ENCODE measurements at places on chromosomes 5 and 9.

DNA sequence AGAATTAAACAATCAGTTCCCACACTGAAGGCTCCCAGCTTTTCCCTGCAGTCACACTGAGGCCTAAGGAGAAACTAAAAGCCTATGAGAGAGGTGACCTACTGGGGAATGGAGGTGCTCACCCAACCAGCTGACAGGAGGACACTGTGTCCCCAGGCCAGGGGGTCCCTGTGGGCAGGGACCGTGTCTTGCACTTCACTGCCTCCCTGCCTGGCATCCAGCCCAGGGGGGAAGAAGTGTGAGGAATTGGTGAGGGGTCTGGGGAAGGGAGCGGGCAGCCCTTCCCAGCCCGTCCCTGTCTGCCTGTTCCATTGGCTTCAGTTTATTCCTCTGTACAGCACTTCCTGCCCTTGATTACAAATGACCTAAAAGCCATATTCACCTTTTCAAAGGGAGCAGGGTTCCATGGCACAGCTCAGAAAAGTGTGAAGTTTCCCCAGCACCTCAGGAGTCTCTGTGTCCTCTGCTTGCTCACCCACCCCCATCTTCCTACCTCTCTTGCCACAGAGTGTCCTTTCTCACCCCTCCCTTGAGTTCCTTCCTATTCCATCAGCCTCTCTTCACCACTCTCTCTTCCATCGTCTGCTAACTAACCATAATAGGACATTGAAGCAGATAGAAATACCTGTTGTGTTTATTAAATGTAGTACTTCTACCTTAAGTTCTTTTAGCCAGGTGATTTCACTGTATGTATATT lies 12.9 kb downstream of the OTULINL start:
- no peak for DNase-seq

DNA sequence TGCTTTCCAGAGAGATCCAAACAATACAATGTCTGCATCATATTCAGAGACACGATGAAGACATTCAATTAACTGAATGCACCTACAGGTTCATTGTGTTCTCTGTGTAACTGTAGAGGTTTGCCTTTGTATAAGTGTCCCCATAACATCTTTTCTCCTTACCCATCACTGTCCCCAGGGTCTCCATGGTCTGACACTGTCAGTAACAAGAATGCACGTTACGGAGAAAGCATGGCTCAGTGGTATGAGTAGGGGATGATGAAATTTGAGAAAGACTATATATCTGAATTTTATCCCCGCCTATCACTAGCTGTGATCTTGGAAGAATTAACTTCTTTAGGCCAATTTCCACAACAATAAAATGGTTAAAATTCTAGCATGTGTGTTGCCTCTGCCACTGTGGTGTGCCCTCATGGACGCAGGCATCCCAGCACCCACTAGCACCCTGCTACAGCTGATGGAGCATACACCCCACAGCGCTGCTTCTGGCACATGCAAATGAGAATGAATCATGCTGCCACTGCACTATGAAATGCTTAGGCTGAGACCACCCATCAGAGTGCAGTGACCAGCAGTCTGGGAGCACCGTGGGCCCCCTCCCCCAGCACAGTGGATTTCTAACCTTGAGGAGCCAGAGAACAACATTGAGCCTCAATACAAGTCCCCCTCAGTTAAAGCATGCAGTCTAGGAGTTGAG lies 54.3 kb downstream of the RGMB start:
- no peak for DNase-seq

DNA sequence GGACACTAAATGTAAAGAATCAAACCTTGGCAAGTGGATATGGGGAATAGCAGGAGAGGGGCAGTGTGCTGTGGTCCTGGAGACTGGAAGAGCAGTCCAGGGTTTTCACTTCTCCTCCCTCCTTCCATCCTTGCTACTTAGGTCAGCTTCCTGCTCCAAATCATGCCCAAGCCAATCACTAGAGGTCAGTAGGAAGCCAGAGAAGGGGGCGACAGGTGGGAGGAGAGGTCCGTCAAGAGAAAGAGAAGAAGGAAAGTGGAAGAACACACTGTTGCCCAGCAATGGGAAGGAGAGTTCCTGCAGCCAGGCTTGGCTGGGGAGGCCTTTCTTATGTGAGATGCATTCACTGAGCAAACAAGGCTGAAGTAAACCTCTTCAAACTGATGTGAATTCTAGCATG lies 289.6 kb downstream of the DTWD2 start:
- DNase-seq = no peak

- DNase-seq = no peak
These were observed 8.5 kb upstream of the INIP start for GRCh38 chr9:112726428-112726827.

GRCh38 chr5:162323466-162323865 lies 255.9 kb downstream of the GABRG2 start:
- no peak for DNase-seq

- DNase-seq = peak; percentile 29
These were observed 87.5 kb upstream of the SSBP2 start for GRCh38 chr5:81838307-81838906.

DNA sequence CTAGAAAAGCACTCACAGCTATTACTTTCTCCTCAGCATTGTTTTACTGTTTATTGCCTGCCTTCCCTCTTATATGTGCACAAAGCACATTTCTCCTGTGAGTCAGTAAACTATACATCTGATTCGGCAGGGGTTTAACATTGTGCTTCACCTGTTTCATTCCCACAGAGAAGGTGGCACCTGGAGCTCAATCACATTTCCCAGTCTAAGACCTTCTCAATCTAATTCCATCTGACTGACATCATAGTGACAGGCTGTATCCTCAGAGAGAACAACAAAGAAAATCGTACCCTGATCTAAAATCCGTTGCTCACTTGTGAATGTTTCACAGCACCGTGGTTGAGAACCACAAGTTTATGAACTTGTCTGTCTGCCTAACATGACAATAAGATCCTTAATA lies 92.4 kb upstream of the CAST start:
- no peak for DNase-seq

- no peak for DNase-seq
These were observed 151.0 kb downstream of the GCNT1 start for GRCh38 chr9:76610011-76610352.

DNA sequence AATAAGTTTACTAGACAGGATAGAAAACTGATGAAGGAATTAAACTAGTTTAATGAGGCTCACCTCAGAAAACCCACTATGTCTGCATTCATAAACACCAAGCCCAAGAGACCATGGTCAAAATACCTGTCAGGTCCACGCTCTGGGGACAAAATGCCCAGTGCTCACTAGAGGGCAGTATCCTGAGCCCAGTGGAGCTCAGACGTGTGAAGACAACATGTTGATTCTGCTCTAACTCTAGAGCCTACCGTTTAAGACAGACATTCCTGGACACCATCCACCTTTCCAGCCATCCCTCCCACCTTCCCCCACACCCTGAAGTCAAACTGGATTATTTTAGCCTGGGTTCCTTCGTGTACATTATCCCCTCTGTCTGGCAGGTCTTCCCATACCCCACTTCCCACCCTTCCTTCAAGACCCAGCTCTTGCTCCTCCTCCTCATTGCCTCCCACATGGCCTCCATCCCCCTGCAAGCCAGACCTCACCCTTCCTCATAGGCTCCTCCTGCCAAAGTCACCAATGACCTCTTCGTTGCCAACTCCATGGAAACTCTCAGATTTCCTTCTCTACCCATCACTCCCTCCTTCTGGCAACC lies 142.3 kb upstream of the FSTL4 start:
- DNase-seq = no peak

DNA sequence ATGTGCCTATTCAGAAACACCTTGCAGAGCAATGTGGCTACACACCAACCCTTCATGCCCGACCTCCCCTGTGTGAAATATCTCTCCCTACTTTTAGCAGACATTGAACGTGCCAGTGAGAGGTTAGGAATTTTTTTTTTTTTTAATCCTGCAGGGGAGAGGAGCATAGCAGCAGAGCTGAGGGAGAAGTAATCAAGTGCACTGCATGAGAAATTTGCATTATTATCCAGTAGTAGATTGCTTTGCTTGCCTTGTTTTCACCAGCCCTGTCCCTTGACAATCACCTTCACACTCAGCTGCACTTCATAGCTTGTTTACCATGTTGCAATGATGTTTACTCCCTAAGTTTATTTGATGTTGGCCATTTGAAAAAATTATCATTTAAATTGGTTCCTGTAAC lies 489.6 kb upstream of the ZNF608 start:
- no peak for DNase-seq

DNA sequence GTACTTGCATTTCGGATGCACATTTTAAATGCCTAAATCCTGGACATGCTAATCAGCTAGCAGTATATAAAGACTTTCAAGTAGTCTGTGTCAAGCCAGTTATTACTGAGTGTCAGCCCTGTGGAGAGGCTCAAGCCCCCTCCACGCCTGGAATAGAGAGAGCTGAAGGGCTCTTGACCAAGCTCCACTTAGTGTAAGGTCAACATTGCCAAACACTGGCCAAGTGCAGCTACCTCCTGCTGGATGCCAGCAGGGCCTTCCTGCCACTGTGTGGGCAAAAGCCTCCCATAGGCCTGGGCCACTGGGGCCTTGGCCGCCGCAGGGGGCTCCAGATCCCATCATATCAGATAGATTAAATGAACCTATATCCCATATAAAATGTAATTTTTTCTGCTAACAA lies 239.4 kb upstream of the PANK3 start:
- DNase-seq = no peak

DNA sequence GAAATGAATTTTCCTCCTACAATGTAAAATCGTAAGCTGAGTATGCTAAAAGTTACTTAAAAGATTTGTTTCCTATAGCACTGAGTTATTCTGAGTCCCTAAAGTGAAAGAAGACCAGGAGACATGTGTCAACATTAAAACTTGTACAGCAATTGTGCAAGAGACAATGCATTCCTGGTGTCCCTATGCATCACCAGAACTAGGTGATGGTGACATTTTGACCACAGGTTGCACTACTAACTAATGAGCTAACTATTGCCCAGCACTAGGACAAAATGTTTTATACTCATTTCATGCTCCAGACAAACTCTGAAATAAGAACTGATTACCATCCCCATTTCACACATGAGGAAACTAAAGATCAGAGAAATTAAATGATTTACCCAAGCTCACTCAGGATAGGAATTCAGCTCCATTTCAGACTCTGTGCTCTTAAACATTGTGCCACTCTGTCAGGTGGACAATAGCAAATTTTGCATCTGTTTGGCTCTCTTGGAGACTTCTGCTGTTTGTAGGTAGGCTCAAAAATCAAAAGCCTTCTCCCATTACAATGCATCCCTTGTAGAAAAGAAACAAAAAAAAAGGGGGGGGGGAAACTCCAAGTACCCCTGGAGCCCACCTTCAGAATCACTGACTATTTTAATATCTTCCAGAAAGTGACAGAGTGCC lies 269.2 kb downstream of the ACTL7B start:
- DNase-seq = no peak

GRCh38 chr5:24073107-24073506 lies 565.7 kb downstream of the PRDM9 start:
- no peak for DNase-seq

GRCh38 chr5:16888694-16889124 lies 47.4 kb downstream of the MYO10 start:
- DNase-seq = no peak

DNA sequence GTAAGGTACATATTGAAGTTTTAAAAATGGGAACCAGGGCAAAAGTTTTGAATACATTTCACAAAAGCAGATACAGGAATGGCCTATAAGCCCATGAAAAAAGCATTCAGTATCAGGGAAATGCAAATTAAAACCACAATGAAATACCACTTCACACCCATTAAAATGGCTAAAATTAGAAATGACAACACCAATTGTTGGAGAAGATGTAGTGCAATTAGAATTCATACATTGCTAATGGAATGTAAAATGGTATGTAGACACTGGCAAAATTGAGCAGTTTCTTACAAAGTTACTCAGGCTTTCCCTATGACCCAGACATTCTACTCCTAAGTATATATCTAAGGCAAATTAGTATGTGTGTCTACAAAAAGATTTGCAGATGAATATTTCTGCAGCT lies 34.2 kb downstream of the CDC14B start:
- no peak for DNase-seq

DNA sequence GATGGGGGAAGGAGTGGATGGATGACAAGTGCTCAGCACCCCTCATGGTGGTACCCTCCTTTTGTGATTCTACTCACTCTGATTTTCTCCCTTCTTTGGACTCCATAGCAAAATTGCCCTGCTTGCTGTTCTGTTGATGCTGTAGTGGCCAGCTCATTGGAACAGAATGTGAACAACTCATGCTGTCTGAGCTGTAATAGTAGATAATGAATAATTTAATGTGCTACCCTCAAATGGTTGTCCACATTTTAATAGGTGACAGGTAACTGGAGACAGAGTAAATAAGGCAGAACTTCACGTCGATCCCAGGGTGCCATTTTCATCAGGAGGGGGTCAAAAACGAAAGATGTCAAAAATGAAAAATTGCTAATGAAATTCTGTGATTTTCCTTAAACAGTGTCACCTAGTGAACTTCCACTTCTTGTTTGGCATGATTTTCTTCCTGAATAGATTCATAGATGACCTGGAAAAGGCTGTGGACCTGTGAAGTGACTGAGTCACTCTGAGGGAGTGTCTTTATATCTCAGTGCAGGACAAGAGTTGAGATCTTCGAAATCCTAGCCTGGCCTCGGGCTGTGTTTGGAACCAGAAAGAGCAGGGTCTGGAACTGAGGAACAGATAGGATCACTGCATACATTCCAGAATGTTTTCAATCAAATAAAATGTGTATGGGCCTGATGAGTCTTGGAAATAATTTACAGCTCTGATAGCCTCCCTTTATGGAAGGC lies 270.2 kb downstream of the PSAT1 start:
- no peak for DNase-seq

DNA sequence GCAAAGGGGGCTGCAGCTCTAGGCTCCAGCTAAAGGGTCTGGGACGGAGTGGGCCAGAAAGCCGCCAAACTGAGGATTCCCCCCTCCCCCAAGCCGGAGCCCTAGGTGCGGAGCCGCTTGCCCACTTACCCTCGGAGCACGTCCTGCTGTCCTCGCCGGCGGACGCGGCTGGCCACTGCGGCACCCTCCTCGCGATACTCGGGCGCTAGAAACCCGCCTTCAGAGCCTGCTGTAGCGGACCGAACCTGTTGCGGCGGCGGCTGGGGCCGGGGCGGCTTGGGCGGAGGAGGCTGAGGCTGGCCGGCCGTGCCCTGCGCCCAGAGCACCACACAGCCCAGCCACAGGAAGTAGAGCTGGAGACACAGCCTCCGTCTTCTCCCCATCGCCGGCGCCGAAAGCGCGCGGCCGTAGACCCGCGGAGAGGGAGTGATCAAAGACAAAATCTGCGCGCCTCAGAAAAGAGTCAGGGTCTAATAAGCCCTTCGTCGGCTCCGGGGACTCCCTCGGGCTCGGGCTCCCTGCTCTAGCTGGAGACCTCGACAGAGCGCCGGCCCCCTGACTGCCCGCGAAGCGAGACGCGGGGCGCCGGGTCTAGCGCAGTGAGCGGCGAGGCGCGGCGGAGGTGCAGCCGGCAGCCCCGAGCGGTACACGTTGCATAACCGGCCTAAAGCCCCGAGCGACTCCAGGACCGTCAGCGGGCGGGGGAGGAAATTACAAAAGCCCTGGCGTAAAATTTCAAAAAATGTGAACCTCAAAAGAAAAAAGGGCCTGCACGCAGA lies 635 bp downstream of the FBN2 start:
- DNase-seq = no peak

- peak; percentile 58 for DNase-seq
These were observed 5.0 kb upstream of the SLC34A1 start for GRCh38 chr5:177378884-177379883.

GRCh38 chr5:54758038-54758437 lies 227.4 kb downstream of the ESM1 start:
- DNase-seq = no peak

- DNase-seq = no peak
These were observed 33.8 kb upstream of the TXNDC8 start for GRCh38 chr9:110371411-110372007.

- DNase-seq = no peak
These were observed 110.2 kb upstream of the LMX1B start for GRCh38 chr9:126503333-126504085.

- no peak for DNase-seq
These were observed 7.5 kb upstream of the CNOT6 start for GRCh38 chr5:180486636-180487149.

Measured in CD4-positive, alpha-beta T cell treated with Interleukin-4 for 4 hours (primary cell).